ENCODE measurements at places on chromosomes 5 and 9.

- no peak for DNase-seq
Measured at GRCh38 chr5:313265-313664, 8.2 kb upstream of the AHRR start.

GRCh38 chr5:116557669-116558271, 16.9 kb downstream of the SEMA6A start:
- no peak for DNase-seq

DNA sequence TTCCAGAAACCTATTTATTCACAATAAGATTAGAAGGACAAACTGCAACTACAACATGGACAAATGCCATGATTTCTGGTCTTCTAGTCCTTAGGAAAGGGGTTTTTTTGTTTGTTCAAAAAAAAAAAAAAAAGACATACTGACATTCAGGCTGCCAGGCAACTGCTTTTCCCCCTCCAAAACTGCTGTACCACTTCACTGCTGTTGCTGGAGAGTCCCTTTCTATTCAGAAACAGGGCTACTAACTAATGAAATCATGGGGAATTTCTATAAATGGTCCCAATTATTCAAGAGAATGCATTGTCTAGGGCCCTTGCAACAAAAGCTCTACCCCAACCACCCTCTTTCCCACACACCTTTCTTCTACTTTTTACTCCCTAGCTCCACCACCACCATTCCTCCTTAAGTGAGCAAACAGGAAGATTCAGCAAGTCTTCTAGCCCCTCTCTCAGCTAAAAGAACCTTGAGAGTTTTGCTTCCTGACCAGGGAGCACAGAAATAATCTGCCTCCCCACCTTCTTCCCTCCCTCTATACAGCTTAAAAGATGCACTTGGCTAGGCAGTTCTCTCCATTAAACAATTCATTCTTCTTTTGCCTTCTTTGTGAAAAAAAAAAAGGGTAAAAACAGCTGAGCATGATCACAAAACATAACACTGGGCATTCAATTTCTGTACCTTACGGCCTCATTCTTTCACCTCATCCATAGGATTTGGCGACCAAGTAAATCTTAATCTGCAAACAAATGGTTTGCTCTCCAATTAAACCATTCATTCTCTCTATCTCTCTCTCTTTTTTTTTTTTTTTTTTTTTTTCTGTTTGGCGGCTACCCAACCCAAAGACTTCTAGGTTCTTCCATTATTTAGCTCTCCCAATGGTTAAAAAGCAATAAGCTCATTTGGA, 13.8 kb downstream of the ZNF608 start:
- DNase-seq, result no peak

GRCh38 chr9:135840539-135840938, 66.8 kb downstream of the CAMSAP1 start:
- no peak for DNase-seq

DNA sequence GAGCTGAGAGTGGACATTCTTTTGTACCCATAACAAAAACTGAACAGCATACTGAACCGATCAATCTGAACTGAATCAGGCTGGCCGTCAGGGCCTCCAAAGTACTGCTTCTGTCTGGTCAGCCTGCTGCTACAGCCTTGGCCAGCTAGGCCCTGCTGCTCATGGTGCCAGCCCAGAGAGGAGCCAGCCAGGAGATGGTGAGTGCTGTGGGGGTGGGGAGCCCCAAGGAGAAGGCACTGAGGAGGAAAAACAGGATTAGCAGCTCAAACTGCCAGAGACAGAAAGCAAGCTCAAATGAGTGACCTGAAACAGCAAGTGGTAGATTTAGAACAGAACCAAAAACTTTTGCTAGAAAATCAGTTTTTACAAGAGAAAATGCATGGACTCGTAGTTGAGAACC, 23.9 kb downstream of the SRP19 start:
- no peak for DNase-seq

DNA sequence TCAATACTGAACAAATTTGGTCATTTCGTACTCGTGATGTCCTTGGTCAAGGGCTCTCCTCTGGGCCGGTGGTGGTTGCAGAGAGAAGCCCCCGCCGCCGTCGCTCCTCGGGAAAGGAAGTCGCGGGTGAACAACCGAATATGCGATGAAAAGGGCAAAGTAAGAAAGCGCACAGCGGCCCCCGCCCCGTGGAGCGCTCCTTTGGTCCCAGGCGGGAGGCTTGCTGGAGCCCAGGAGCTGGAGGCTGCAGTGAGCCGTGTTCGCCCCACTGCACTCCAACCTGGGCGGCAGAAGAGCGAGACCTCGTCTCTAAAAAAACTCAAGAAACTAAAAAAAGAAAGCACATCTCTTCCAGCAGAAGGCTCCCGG, 108.4 kb upstream of the LARP1 start:
- no peak for DNase-seq

- DNase-seq, result no peak
Measured at GRCh38 chr9:114287763-114288192, 35.1 kb upstream of the ORM1 start.

DNA sequence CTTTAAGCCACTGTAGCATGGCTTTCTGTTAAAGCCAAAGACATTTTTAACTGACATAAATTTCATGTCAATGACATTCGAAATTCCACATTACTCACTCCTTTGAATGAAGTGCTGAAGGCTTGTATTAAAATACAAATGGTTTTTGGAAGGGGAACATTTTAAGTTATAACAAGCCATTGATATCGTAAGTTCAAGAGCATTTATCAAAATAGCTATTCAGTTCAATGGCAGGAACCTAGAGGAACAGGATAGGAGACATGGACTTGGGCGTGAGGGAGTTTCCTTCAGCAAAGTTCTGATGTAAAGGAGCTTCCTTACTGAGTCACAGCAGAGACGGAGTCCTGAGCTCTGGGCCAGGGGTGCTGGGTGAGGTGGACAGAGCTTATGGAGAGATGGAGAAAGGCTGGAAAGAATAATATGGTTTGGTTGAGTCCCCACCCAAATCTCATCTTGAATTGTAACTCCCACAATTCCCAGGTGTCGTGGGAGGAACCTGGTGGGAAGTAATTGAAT, 631.8 kb downstream of the BNC2 start:
- DNase-seq, result no peak

GRCh38 chr9:70816891-70817290, 304.5 kb downstream of the TRPM3 start:
- no peak for DNase-seq

DNA sequence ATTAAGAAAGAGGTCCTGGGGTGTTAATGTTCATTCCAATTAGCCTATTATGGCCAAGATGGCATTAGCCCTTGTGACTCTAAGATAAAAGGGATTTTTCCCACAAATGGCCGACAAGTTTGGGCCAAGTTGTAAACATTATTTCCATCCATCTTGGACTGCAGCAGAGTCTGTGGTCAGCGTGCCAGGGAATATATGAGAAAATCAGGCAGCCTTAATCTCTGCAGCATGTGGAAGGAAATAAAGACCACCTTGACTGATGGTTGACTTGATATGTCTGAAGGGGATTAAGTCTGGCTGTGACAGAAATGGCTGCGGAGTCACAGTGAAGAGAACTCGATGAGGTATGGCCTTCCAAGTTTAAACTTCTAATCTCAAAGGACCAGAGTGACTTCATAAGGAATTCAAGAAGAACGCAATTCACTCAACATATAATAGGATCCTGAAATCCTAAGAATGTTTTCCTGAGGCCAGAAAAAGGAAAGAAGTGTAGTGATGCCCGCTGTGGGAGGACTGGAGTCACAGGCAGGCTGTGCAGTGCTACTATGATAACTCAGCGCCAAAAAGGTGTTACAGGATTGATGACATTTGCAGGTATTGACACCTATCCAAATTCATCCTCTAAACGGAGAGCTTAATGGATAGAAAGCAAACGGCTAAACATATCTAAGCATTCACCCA, 287.1 kb downstream of the SEC61B start:
- no peak for DNase-seq

DNA sequence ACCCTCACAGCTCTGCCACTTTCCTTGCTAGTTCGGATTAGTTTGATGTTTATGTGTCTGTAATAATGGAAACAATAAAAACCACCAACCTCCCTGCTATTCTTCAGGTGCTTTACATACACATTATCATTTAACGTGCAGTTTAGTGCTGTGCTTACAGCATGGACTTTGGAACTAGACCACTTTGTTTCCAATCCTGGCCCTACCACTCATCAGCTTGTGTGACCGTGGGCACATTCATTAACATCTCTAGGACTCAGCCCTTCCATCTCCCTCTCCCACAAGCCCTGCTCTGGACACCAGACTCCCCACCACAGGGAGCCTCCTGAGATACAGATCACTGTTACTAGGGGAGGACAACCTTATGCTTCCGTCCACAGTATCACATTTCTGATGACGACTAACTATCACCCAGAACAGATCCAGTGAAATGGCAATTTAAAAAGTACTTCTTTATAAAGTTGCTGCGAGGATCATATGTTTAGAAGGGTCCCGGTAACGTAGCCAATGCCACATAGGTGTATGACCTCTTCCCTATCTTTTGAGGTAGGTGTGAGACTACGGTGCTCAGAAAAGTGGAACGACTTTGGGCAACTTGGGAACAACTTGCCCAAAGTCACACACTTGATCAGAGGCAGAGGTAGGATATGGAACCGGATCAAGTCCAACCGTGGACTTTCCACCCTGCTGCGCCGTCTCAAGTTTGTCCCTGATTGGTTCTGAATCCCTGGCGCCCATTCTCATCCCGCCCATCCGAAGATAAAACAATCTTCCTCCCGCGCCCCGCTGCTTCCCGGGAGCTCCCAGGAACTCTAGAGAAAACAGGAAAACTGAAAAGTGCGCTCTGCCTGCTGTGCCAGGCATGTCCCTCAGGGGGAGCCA, 132.4 kb upstream of the NIPBL start:
- DNase-seq, result peak; percentile 80

DNA sequence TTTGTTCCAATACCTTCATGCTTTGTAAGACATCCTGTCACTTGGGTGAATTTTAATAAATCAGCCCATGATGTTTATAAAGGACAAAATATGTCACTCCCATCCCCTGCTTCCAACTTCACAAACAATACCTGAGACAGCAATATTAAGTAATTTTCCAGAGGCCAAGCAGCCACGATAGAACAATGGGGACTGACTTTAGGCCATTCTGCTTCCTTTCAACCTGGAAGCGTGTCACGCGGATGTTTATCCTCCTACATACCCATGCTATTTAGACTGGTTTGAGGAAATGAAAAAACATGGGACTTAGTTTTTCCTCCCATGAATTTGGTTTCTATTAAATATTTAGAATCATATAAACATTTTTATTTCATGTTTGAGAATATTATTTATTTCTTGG, 82.9 kb downstream of the GRAMD2B start:
- no peak for DNase-seq

DNA sequence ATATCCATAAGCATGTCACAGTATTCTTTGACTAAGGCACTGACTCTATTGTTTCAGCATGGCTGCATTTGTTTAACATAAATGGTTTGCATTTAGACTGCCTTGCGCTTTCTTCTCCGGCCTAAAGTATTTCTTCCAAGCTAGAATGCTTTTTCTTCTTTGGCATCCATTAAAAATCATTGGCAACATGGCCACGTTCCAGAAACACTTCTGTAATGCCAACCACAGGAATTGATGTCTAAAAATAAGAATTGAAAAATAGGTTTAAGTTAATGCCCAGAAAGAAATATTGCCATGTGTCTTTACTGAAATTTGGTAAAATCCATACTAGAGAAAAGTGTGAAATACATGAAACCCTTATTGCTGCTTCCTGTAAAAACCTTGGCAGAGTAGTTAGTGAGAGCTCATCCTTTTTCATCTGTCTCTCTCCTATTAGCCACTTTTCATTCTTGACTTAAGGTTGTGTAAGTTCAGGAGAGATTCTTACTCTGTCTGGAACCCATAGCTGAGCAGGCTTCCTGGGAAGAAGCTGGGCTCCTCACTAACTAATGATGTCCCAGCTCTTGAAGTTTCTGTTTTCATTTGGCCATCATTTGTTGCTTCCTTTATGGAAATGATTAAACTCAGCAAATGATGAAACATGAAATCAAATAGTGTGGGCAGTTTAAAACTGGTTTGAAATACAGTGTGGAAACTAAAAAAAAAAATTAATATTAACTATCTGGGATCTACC, 58.2 kb upstream of the RPS23 start:
- no peak for DNase-seq

- no peak for DNase-seq
Measured at GRCh38 chr9:92077888-92078287, 37.3 kb downstream of the SPTLC1 start.

DNA sequence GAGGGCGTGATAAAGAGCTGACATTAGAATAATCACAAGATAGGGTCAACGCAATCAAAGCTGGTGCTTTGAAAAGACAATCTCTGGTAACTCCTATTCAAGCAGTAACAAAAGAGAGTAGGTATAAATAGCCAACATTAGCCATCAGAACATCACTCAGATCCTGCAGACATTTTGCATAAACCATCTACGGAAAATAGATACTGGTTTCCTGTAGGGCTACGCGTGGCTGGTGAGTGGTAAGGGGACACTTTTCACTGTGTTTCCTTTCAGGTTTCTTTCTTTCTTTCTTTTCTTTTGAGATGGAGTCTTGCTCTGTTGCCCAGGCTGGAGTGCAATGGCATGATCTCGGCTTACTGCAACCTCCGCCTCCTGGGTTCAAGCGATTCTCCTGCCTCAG, 22.3 kb downstream of the TTF1 start:
- no peak for DNase-seq

GRCh38 chr9:11135851-11136250, 523.0 kb upstream of the PTPRD start:
- peak; percentile 50 for DNase-seq

DNA sequence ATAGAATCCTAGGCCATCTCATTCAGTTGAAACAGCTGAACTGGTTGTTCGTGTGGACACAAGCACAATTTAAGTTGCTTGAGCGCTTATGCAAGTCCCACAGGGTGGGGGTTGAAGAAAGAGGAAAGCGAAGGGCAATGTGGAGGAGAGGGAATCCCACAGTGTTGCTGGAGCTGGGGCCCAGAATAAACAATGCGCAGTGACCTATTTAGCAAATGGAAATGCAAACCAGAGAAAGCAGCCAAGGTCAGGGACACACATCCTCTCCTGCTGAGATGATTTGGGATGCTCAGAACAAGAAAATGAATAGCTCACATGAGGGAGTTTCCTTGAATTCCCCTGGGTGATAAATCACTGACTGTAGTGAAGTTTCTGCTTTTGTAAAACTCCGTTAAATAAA, 838.3 kb downstream of the TLE4 start:
- peak; percentile 30 for DNase-seq

DNA sequence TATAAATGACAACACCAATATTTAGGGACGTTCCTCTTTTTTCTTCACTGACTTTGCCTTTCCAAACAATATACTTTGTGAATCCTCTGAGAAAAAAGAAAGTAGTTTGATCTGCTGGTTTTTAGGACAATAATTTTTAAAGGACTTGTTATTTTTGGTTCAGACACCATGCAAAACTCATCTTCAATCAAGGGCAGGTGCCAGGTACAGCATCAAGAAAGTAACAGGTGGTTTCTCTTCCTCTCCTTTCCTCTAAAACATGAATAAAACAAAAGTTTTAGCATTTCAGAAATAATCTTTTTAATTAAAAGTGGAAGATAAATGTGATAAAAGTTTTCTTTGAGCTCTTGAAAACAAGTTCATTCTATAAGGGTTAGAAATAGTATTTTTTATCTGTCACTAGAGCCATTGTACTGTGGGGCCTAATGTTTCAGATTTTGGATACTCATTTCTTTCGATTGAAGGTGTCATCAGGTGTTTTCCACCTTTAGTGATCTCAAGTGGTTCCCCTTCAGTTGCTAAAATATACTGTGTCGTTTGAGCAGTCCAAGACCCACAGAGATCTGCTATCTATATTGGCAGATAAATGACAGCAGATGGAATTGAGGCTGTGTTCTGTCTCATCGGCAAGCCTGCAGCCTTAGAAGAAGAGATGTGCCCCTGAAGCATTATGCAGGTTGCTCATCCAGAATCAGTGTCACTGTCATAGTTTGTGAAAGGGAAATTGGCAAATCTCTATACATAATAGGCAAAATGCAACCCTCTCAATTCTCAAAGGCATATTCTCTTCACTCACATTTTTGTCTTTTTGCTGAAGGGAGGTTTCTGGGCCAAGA, 499.7 kb downstream of the PDE4D start:
- DNase-seq, result no peak
